ENCODE measurements at places on chromosomes 5 and 9.
A peak's percentile ranks its signal among the peaks of the same experiment; 100 is the strongest.

- DNase-seq: no peak
Measured at GRCh38 chr5:124474528-124475215, 271.8 kb downstream of the ZNF608 start.

- no peak for DNase-seq
Measured at GRCh38 chr9:85647571-85647970, 94.2 kb downstream of the AGTPBP1 start.

DNA sequence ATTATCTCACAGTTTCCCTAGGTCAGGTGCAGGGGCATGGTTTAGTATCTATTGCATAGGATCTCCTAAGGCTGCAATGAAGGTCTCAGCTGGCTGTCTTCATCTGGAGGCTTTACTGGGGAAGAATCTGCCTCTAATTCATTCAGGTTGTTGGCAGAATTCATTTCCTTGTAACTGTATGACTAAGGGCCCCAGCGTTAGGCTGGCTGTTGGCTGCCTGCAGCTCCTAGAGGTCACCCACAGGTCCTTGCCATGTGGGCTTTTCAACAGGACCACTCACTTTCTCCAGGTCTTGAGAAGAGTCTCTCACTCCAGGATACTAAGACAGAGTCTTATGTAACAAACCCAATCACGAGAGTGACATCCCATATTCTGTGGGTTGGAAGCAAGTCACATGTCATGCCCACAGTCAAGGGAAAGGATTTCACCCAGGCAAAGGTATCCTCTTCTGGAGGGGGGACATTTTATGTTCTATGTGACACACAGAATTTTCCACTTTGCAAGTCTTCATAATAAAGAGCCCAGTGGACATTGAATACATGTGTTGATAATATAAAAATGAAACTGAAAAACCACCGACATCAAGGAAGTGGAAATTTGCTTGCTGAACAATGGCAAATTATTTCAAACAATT lies 38.2 kb downstream of the HMHB1 start:
- DNase-seq: no peak

- no peak for DNase-seq
Measured at GRCh38 chr5:132176521-132176945, 51.1 kb downstream of the P4HA2 start.

DNA sequence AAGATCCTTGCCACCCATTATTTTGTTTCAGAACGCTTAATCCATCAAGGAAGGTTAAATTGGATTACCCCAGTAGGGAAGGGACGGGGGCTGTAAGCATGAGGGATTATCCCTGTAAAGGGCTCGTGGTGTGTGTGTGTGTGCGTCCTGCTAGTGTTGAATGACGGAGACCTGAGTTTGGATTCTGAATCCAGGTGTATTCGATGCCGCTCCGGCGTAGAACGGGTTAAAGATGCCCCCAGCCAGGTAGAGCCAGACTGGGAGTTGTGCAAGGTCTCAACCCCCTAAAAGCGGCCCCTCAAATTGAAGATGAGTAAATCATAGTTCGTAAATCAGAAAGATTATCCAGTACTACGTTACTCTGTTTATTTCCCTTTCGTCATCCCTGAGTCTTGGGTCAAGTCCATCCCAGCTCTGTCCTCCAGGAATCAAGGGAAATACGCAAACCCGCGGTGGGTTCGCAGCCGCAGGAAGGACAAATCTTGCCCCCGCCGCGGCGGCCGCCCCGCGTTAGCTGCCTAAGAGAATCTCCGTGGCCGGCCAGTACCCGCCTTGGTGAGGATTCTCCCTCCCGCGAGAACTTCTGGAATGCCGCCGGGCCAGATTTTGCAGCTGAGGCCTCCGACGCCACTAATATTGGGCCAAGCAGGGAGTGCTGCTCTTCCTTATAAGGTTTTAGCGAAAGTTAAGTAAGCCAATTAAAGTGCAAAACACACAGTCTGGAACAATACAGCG lies 586 bp upstream of the MTAP start:
- peak; percentile 51 for DNase-seq

DNA sequence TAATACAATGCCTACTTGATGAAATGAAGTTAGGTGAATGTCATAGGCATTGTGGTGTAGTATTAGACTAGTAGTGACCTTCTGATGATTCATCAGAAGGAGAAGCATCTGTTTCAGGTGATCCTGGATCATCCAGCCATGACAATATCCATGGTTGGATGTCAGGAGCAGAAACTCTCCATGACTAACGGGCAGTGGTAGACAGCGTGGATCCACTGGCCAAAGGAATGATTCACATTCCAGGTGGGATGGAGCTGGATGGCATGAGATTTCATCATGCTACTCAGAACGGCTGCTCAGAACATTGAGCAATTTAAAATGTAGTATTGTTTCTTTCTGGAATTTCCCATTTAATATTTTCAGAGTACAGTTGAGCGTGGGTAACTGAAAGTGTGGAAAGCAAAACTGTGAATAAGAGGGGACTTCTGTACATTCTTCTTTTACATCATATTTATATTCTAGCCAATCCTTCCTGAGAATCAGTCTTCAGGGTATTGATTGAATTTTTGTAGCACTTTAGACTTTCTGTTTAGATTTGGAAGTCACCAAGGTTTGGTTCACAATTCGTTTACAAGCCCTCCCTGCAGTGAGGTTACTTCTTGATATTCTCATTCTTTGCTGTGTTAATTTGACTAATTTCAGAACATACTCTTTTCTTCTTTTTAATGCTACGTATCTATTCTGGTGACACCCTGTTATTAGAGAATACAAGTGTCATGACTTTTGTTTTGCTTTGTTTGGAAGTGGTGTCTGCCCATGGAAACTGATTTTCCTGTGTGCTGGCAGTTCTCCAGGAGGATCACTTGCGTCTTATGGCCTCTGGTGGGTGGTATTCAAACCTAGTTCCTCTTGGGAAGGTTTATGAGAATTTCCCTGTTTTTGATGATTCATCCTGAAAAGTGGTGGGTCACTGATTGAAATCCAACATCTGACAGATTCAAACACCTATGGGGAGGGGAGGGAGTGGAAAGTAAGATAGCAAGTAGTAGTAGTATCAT lies 12.2 kb upstream of the CLINT1 start:
- no peak for DNase-seq

- no peak for DNase-seq
Measured at GRCh38 chr9:97900103-97900737, 22.1 kb downstream of the TRMO start.

- DNase-seq: peak; percentile 46
Measured at GRCh38 chr5:98454904-98455303, 318.6 kb upstream of the RGMB start.

GRCh38 chr5:33370466-33370859 lies 70.3 kb upstream of the TARS1 start:
- no peak for DNase-seq

GRCh38 chr9:37956904-37957663 lies 53.2 kb upstream of the SLC25A51 start:
- no peak for DNase-seq

- no peak for DNase-seq
Measured at GRCh38 chr9:26012797-26013196, 334.6 kb upstream of the TUSC1 start.

- no peak for DNase-seq
Measured at GRCh38 chr5:116730706-116731105, 156.1 kb upstream of the SEMA6A start.

DNA sequence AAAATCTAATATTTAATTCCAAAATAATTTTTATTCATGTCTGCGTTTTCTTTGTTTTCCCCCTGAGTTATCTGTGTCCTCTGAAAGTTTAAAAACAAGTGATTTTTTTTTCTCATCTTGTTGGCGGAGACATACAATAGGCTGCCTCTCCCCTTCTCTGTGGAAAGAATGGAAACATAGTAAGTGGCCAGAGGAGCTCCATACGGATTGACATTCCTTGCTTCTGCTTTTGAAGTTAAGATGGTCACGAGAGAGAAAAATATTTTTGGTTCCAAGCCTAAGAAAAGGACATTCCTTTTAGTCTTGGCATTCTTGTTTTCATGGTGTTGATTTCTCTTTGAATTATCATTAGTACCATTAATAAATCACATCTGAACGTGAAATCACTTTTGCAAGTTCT lies 28.3 kb downstream of the ZNF462 start:
- DNase-seq: no peak

DNA sequence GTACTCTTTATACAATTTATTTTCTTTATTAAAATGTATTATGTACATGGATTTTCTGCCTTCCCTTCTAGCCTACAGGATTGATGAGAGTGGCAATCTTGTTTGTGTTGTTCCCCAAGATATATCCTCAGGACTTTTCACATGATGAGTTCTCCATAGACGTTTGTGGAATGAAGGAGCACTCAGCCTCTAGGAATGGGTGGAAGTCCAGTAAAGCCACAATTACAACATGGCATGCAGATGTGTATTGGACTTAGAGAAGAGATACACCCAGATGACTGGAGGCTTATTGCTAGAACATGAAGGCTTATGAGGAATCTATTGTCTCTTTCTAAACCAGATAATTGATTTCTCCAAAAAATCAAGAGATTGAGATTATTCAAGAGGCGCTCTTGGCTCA lies 8.2 kb upstream of the DOCK2 start:
- DNase-seq: no peak

GRCh38 chr9:101028346-101029314 lies at the start of gene PLPPR1:
Gene PLPPR1 (plus strand): TSS chr9:101028727.
- peak; percentile 56 for DNase-seq

GRCh38 chr5:181207214-181207959 lies 2.4 kb upstream of the TRIM7 start:
- peak; percentile 62 for DNase-seq

DNA sequence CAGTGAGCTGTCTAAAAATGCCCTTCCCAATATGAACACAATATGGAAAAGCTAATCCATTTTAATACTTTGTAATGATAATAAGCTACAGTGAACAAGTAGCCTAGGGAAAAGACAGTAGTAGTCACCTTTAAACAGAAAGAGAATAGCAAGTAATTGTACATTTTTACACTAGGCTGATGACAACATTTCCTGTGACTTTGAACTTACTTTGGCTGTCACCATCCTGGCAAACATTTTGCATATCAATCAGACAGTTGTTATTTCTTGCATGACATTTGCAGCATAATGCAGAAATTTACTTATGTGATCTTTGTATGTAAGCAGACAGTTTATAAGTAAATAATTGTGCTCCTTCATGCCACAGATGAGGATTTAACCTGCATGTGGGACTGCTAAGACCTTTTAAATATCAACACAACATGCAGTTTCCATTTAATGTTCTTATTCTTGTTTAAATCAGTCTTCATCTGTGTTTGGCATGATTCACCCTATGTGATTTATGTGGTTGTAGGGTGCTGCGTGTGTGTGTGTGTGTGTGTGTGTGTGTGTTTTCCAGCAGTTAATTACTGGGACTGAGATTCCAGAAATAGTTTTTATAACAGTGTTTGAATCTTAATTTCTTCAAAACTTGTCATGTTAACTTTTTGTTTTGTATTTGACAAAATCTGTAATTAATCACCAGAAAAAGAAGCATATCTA lies 997.1 kb upstream of the ARRDC3 start:
- DNase-seq: no peak

DNA sequence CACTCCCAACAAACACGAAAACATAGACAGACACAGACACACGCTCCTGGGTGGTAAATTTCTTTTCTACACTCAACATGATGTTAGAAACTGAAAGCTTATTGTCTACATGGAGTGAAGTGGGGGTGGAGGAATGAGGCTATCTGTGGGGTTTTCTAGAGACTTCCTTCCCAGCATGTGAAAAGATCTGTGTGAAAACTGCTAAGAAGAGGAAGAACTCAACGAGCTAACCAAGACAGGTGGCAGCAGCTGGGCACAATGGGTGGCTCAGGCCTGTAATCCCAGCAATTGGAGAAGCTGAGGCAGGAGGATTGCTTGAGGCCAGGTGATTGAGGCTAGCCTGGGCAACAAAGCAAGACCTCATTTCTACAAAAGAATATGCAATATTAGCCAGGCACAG lies 7.6 kb downstream of the FYB1 start:
- DNase-seq: no peak

DNA sequence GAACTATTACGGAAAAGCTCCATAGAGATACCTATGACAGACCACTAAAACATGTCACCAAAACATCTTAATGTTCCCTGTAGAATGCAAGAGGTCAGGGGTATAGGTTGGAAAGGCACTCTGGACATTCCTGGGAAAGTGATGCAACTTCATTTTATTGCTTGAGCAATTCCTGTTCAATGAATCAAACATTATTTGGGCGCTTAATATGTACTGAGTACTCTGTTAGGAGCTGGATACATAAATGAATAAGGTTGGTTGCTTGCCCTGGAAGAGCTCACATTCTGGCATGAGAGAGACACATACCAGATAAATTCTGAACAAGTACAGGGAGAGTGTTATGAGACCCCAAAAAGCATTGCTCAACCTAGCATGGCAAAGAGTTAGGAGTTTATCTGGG lies 408.9 kb upstream of the DMAC1 start:
- no peak for DNase-seq
